ENCODE measurements at places on chromosomes 12 and 14. TPM values are rescaled to one million over a fixed set of nuclear protein-coding genes. Genes with fewer than 3 reads are reported as not detected.

DNA sequence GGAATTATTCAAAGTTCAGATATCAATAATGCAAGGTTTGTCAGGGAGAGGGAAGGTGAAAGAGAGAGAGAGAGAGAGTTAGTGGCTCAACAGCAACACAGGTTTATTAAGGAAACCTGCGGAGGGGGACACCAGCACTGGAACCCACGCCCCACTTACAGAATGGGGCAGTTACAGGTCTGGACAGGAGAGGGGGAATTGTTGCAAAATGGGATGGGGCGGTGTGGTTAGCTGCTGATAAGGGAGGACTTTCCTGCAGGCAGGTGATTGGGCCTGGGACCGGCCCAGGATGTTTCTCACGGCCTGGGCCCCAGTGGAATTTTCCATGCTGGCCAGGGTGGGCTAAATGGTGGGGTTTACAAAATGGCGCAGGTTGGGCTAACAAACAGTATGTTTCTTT is 278.2 kb upstream of the SLC16A7 start:
- ATAC-seq = no peak

DNA sequence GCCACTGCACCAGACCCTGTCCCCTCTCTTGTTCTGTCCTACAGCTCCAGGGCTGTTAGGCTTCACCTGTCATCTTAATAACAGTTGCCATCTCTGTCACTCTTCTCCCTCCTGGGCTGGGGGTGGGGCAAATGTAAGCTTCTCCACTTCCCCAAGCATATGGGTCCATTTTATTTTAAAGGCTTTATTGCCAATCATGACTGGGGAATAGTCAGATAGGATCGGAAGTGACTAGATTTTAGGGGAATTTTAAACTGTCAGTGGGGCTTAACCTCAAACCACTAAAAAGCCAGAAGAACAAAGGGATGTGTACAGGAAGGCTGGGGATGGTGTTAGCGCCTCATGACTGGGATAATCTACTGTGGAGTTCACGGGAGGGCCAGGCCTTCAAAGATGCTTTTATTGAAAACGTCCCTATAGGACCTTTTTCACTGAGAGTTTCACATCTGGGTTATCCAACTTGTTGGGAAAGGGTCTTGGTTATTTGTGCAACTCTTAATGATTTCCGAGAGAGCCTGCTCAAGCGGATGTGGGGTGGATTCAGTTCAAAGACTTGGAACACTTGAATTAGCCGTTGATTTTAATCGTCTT is 41.6 kb downstream of the CHST11 start:
- ATAC-seq = no peak

DNA sequence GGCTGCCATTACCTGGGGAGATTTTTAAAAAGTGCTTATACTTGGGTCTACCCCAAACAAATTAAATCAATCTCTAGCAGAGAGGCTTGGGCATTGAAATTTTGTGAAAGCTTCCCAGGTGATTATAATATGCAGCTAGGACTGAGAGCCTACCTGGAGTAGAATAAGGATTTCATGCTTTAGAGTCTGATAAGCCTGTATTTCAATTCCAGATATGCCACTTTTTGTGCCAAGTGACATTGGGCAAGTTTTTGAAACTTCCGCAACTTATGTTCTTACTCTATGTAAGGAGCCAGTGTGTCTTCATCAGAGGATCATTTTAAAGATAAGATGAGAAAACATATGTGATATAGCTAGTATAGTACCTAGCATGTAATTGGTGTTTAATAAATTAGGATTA is 159.8 kb upstream of the LRIG3 start:
- peak; percentile 73 for ATAC-seq

DNA sequence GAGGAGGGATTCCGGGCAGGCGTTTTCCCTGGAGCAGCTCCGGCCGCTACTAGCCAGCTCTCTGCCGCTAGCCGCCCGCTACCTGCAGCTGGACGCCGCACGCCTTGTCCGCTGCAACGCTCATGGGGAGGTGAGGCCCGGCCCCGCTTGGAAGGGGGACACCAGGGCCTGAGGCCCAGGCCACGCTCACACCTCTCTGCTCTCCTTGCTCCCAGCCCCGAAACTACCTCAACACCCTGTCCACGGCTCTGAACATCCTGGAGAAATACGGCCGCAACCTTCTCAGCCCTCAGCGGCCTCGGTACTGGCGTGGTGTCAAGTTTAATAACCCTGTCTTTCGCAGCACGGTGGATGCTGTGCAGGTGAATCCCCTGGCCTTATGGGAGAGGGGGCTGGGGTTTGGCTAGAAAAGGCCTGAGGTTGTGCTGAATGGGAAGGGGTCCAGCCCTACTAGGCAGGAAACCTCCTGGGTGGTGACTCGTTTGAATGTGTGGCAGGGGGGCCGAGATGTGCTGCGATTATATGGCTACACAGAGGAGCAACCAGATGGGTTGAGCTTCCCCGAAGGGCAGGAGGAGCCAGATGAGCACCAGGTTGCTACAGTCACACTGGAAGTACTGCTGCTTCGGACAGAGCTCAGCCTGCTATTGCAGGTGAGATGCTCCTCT is 597 bp downstream of the RNF31 start:
- peak; percentile 1 for ATAC-seq

DNA sequence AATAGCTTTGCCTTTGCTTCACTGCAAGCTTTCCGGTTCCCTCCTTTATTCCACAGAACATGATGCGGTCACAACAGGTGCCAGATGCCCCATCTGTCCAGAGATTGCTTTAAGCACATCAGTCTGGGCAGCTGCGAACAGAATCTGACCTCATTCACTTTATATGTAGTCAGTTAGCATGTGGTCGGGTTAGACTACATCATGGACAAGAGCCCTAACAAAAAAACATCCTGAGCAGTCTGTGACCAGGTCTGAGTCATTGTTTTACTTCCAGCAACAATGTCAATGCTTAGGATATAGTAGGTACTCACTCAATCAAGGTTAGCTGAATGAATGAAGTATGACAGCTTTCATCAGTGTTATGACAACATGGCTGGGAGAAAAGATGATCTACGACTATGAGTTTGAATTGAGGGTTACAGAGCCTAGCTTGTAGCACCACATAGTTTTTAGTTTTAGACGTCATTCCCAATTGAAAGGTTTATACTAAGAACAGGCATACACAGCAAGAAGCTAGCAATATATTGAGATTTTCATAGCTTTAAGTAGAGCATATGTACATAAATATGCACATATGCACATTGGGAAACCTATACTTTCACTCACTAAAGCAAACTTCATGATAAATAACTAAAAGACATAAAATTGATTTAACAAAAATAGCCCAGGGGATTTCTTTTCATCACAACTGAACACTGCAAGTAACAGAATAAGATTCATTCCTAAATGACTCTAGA is 64.2 kb upstream of the TMCC3 start:
- ATAC-seq = peak; percentile 77

DNA sequence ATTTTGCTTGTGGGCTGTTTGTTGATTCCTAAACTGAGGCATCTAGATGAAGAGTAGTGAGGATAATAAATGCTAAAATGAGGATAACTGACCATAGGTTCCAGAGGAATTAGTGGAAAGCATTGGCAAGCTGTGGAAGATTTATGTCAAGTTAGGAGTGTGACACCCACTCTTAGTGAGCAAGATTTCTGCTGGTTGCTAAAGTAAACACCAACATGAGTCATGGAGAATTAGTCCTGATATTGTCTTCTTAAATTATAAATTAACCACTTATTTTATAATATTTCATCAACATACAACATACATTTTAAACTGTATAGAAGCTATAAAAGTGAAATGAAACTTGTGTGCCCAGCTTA is 328.2 kb downstream of the RPL10L start:
- no peak for ATAC-seq

Gene SAMD15
- 0.88 TPM for total RNA-seq

Gene ABCD2
- 0.12 TPM for total RNA-seq

Gene TAS2R7
- not detected for total RNA-seq

Gene SERPINA9
- total RNA-seq = 0.12 TPM

Gene KIF26A
- 1.00 TPM for total RNA-seq

Gene CLEC6A
- total RNA-seq = not detected

All from esophagus mucosa (tissue), 1 donor.